ENCODE measurements at places on chromosomes 1 and 21.

- no peak for DNase-seq
Measured at GRCh38 chr1:155984341-155984740, 6.0 kb upstream of the ARHGEF2 start.

GRCh38 chr1:74548961-74549750 is 36.7 kb upstream of the LRRC53 start:
- DNase-seq, result no peak

DNA sequence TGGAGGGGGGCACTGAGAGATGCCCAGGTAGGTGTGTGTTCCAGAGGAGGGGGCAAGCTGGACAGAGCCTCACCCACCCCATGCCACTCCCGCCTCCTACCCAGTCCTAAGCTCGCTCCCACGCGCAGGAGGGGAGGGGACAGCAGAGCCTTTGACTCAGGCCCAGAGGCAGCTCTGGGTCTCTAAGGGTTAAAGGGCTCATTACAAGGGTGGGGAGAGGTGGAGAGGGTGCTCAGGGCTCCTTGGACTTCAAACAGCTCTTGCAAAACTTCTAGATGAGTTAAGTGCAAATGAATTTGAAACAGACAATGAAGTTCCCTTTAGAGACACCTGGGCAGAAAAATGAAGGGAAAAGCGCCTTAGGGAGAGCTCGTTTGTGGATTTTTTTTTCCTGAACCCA is 104.2 kb upstream of the CASZ1 start:
- no peak for DNase-seq

DNA sequence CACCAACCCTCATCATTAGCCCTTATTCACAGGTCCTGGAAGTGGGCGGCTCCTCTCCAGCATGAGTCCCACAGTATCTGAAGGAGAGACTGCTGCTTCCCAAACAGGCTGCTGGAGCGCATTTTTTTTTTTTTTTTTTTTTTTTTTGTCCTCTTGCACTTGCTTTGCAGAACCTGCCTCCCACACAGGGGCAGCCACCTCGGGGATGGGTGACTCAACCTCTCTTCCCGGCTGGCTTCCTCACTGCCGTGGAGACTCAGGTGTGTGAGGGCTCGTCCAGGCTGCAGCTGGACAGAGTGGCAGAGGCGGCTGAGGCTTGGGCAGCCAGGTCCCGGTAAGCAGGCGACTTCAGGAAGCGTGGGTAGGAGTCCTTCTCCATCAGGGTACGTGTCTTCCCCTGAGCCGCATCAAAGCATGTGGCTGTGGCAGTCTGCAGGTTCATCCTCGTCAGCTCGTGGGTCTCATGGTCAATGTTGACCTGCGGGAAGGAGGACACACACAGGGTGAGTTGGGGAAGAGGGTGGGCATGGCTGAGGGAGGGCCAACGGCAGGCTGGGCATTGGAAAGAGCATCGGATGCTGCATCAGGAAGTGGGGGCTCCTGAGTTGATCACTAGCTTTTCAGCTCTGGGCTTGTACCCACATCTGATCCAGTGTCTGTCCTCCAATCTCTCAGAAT is 4.0 kb downstream of the RGS16 start:
- no peak for DNase-seq

GRCh38 chr1:119713039-119713748 is 1.5 kb downstream of the PHGDH start:
- DNase-seq, result peak; percentile 16

DNA sequence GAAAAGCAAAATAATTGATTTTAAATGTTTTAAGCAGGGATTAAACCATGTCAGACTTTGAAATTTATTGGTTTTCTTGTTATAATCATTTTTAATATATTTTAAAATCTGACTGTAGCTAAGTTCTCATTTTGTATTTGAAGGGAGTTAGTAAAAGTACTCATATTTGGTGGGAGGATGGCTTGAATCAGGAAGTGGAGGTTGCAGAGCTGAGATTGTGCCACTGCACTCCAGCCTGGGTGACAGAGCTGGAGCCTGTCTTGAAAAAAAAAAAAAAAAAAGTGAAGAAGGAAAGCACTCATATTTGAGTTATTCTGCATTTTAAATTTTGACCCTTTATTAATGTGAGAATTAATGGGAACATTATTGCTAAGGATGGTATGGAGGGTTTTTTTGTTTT is 106.0 kb downstream of the RABGAP1L start:
- no peak for DNase-seq

DNA sequence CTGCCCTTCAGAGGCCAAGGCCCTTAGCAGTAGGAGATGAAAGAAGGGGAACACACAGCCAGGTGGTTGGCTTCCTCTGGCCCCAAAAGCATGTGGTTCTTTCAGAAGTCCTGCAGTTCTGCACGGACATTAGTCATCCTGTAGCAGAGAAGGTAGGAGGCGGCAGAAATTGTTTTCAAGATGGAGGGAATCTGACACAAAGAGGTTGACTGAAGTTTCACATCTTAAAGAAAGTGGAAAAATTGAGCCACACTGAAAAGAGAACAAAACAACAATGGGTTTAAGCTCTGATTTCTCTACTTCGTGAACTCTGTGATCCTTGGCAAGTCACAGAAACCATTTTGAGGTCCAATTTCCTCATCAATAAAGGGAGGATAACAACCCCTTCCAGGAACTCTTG is 125.3 kb upstream of the DNAH14 start:
- no peak for DNase-seq

DNA sequence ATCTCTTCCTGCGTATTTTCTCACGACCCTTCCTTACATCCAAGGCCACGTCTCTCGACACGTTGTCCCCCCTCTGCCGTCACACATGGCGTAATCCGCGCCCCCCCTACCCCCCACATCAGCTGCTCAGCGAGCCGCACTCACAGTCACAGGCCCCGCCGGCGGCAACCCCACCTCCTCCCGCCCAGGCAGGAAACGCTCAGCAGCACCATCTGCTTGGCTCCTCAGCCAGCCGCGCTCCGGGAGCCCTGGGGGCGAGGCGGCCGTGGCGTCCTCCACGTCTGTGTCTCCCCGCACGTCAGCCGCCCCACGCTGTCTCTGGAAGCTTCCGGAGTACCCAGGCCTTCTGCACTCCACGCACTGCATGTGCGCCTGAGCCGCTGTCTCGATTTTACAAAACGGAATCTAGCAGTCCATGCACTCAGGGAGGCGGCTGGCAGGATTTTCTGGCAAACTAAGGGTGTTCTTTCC is 64.6 kb downstream of the SIK1 start:
- DNase-seq, result peak; percentile 81

Data from activated naive CD4-positive, alpha-beta T cell treated with anti-CD3 and anti-CD28 coated beads for 36 hours (primary cell).